ENCODE measurements at places on chromosomes 1 and 21.

GRCh38 chr1:63935143-63935542 is 161.3 kb downstream of the ROR1 start:
- no peak for DNase-seq

DNA sequence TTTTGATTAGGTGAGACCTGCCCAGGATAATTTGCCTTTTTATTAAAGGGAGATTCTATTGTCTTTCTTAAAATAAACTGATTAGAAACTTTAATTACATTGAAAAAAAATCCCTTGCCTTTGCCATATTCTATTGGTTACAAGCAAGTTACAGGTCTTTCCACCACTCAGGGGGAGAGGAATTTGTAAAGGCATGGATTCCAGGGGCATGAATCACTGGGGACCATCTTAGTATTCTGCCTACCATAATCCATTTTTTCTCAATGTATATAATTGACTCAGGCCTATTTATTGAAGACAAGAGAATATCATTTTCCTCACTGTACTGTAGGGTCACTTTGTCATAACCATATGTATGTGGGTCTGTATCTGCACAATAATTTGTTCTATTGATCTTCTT is 124.3 kb upstream of the PDE4B start:
- no peak for DNase-seq

GRCh38 chr1:68955424-68955823 is 458.5 kb upstream of the DEPDC1 start:
- no peak for DNase-seq

GRCh38 chr1:53652441-53653199 is 86.3 kb downstream of the GLIS1 start:
- DNase-seq: no peak

GRCh38 chr1:197422993-197423392 is 154.9 kb downstream of the CRB1 start:
- DNase-seq: no peak

GRCh38 chr1:7474786-7475502 is 296.2 kb upstream of the VAMP3 start:
- DNase-seq: no peak

- no peak for DNase-seq
Measured at GRCh38 chr1:15797614-15798390, 9.6 kb downstream of the UQCRHL start.

Measured in GM12864 (cell line).